HT-29 (cell line): ENCODE measurements at places on chromosomes 11 and 22. TPM values are rescaled to one million over a fixed set of nuclear protein-coding genes. Genes with fewer than 3 reads are reported as not detected.
A peak's percentile ranks its signal among the peaks of the same experiment; 100 is the strongest.

DNA sequence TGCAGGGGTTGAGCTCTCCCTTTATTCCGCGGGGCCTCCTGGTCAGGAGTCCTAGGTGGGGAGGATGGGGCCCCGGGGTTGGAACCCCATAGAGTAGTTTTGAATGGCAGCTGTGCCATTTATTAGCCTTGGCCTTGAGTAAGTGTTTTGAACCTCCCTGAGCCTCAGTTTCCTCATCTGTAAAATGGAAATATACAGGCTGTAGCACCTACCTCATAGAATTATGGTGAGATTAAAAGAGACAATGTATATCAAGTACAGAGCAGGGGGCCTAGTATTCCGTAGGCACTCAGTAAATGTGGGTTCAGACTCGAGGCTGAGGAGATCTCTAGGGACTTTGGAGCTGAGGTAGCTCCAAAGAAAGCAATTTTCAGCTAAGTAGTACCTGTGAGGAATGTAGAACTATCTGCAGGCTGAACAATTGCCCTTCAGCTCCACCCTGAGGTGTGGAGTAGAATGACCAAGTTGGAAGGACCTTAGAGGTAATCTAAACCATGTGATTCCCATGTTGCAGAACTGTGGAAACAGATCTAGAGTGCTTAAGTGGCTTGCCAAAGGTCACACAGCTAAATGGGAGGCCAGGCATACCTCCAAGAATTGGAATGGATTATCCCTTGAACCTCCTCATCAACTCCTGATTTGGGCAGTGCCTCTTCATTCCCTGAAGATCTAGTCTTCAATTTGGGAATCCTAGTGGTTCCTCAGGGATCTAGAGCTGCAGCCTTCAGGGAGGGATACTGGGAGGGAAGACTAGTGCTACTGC lies 682 bp downstream of the PGAP2 start:
- peak; percentile 90 for DNase-seq

DNA sequence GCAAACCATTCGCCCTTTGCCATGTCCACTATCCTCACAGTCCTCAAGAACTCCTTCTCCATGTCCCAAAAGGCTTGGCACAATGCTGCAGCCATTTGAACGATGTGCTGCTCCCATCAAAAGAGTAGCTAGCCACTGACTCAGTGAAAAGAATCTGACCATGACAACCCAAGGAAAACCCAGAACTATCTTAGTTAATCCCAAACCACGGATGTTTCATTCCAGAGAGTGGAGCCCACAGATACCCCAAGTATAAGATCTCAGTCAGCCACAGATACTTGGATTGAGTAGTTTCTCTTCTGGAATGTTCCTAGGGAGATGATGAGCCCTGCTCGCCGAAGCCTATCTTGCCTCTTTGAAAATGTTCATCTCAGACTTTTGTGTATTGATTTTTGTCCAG lies 176.9 kb downstream of the NAV2 start:
- DNase-seq = no peak

DNA sequence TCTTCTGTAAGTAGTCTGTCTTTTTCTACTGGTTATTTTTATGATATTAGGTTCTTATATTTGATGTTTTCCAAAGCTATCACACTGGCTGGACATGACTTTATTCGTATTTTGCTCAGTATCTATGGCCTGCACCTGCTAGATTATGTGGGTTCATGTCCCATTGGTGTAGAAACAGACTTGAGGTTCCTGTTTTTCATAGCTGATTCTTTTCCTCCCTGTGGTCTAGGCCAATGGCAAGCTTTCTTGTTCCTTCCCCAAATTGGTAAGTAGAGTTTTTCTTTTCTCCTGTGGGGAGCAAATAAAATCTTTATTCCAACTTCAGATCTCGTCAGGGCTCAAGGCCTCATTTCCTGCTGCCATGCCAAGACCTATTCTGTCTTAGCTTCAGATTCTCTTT lies 30.2 kb upstream of the SWAP70 start:
- DNase-seq = no peak

DNA sequence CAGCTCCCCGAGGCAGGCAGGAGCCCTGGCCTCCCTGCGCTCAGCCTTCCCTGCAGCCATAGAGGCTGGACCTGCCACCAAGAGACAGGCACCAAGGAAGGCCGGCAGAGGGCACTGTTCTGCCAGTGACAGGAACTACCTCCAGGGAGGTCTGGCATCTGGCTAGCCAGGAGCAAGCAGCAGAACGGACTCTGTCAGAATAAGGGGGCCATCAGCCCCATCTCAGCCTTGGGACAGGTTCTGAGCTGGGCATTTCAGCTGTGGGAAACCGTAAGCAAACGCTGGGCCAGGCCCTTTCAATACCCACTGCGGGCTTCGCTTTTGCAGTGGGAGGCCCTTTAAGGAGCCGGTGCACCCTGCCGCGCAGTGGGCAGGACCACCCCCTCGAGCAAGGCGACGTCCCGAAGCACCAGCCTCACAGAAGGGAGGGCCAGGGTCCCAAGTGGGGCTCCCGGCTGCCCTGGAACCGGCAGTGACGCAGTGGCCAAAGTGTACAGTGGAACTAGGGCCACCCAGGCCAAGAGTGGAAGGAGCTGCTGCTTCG lies 18.2 kb downstream of the IFT27 start:
- peak; percentile 54 for DNase-seq

GRCh38 chr11:126723665-126724045 lies 276.9 kb downstream of the KIRREL3 start:
- DNase-seq = no peak

GRCh38 chr11:10397226-10397987 lies 57.7 kb upstream of the AMPD3 start:
- DNase-seq = no peak

- no peak for DNase-seq
Observed at GRCh38 chr22:49169074-49169744, 658.5 kb downstream of the BRD1 start.

DNA sequence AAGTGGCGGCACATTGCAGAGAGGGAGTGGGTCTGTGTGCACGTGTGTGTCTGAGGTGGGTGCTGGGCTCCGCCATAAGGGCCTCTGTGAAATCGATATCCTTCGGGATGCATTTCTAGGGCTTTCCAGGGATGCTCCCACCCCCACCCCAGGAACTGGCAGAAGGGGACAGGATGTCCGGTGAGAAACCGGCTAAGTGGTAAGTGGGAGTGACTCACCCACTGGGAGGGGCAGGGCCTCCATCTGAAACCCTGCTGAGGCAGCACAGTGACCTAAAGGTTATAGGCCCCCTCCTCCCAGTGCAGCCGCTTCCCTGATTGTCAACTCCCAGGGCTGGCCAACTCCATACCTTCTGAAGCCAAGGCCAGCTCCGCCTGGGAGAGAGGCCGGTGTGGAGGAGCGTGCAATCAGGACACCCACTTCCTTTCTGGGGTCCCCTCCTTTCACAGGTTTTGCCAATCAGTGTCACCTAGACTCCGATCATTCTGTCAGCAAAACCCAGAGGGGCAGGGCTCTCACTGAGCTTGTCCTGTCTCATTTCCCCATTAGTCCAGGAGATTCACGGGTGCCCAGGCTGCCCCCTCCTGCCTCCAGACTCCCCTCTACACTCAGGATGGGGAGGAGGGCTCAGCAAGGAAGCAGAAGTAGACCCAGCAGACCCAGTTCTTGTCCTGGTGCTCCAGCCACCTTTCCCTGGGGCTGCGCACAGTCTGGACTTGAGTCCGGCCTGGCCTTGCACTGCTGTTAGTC lies 44.5 kb downstream of the NECTIN1 start:
- DNase-seq = peak; percentile 49

UPK3A gene
- total RNA-seq = 4.7 and 6.0 TPM in 2 replicates

DNA sequence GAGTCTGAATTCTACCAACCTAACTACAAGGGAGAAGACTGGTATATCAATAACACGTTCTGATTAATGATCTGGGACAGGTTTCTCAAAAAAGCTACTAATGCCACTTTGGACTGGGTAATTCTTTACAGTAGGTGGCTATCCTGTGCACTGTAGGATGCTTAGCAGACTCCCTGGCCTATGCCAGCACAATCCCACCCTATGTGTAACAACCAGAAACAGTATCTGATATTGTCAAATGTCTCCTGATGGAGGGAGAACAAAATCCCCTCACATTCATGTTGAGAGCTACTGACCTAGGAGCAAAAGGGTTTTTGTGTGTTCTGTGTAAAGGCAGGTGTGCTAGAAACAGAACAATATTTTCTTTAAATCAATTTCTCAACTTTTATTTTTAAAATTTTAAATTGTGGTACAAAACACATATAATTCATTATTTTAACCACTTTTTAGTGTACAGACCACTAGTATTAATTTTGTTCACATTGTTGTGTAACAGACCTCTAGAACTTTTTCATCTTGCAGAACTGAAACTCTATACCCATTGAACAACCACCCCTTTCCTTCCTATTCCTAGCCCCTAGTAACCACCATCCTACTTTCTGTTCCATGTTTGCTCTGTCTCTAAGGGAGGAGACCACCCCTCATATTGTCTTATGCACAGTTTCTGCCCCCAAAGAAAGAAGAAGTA lies 2.1 kb upstream of the MS4A6A start:
- DNase-seq = no peak

GRCh38 chr22:40238425-40239344 lies 61.0 kb downstream of the TNRC6B start:
- peak; percentile 41 for DNase-seq

GRCh38 chr22:41034706-41035105 lies 57.7 kb upstream of the EP300 start:
- no peak for DNase-seq

OR52I2 gene
- not detected in 2 replicates for total RNA-seq

DNA sequence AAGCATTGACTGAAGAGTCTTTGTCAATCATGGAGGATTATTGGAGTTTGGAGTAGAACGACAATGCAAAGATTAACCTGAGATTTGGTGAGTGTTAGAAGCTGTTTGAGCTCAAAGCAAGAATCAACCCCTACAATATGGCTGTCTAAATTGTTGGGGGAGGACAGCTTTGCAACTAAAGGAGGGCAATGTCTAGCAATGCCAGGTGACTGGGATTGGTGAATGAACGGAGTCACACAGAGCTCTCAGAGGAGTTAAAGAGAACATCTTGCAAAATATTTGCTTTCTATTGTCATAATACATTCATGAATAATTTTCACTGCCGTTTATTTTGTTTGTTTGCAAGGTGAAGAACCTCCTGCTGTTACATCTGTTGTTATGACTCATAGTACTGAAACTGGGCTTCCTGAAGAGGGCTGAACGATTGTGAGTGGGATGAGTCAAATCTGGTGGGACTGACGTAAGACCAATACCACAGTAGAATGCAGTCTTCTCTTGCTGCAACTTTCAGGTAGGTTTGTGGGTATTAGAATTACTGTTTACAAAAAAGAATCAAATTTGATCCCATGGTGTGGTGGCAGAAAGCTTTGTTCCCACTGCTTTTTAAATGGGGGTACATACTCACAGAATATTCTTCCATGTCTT lies 281.9 kb downstream of the CADM1 start:
- no peak for DNase-seq

GRCh38 chr22:50222508-50222907 lies 21.7 kb downstream of the SELENOO start:
- DNase-seq = no peak

DNA sequence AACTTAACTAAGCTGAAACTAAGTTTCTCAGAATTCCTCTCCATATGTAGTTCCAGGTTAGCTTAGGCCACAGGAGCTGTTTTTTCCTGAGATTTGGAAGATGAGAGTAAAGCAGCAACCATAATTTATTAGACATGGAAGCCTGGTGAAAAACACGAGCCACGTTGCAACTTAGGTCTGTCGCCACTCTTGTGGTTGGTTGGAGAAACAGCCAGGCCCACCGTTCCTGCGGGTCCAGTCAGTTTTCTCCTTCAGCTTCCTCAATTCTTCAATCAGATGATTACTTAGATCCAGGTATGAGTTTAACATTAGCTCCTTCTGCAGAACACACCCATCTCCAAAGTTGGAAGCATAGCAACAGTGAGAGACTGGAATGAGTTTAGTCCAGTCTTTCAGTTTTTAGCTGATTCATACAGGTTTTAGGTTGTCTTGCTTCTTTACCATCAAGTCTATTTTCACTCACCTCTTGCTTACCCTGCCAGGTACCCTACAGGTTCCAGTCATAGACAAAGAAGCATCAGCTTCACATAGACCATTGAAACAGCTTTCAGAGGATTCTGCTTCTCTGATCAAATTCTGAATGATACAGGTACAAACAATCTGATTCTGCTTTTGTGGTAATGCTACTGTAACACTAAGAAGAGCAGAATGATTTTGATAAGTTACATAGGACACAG lies 18.6 kb downstream of the CASP12 start:
- DNase-seq = no peak
